ENCODE measurements at places on chromosomes 7 and 10.

DNA sequence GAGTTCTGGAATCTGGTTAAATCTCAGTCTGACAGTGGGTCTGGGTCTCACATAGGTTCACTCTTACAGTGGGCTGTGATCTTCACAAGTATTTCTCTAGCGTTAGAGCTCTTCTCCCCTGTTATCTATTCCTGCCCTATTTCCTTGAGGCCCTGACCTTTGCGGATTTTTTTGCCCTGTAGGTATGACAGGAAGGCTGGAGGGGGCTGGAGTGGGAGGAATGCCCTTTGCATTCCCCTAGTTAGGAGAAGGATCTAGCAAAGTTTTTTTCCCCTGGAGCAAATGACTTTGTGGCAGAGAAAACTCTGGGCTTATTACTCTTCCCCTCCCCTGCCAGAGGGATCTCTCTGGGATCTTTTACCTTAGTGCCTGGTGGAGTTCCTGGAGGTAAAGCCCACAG is 49.2 kb downstream of the GALNT11 start:
- no peak for DNase-seq

DNA sequence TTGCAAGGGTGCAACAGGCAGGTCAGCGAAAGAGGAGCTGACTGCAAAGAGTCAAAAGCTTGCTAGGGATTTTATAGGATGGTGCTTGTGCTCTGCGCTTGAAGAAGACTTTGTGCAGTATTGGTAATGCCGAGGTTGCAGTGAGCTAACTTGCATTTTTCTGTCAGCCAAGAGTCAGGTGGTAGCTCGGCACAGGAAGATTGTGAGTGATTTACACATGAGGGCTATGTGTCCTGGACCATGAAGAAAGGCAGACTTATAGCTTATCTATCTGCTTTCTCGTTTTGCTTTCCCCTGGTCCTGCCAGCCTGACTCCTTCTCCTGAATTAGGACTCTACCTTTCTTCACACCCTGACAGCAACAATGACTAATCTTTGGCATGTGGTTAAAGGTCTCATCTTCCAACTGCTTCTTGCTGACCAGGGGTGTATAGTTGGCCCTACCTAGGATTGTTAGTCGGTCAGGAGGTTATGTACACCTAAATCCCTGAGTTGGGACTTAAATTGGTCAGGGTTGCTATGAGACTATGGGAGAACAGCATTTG is 4.1 kb upstream of the SYPL1 start:
- DNase-seq: no peak

- DNase-seq: no peak
These were observed 400.0 kb downstream of the PTPRN2 start for GRCh38 chr7:158187694-158187994.

GRCh38 chr10:78828647-78829539 is 239.9 kb upstream of the ZMIZ1 start:
- DNase-seq: no peak

DNA sequence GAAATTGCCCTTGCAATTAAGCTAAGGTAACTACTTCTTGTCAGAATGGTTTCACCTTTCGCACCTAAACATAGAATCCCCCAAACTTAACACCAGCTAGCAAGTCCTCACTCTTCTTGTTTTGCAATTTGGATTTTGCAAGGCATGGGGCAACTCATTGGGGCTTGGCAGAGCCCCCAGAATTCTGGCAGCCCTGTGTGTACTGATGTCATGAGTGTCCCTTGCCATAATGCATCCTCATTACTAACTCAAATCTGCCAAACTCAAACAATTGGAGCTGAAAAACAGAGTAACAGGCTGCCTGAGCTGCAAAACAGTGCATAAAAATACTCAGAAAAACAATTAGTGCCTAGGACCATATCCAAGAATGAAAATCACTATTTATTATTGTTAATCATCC is 7.9 kb upstream of the XPNPEP1 start:
- peak; percentile 44 for DNase-seq

GRCh38 chr7:32494946-32495297 is 367 bp upstream of the AVL9 start:
- DNase-seq: no peak

Data from hematopoietic multipotent progenitor cell treated with erythropoietin and hydrocortisone succinate and interleukin-3 and kit ligand, for 6 days (in vitro differentiated cells).